ENCODE measurements at places on chromosomes 12 and 14.

DNA sequence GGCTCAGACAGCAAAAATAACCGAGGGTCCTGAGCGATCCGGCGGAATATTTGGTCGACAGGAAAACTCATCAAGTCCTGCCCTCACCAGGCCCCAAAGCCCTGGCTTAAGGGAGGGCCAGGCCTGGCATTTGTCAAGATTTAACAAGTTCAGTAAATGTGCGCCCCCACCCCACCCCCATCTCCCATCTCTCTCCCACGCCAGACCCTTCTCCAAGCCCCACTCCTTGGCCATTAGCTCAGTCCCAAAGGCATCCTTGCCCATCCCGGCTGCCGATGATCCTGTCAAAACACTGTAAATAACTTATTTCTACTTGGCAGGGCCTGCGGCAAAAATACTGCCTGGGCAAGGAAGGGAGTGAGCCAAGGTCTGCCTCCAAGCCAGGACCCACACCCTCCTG lies 52.8 kb downstream of the ITPK1 start:
- DNase-seq: no peak

- no peak for DNase-seq
These were observed 2.2 kb upstream of the CSAD start for GRCh38 chr12:53182903-53183302.

- DNase-seq: no peak
These were observed 6.0 kb upstream of the MEG3 start for GRCh38 chr14:100819829-100820475.

DNA sequence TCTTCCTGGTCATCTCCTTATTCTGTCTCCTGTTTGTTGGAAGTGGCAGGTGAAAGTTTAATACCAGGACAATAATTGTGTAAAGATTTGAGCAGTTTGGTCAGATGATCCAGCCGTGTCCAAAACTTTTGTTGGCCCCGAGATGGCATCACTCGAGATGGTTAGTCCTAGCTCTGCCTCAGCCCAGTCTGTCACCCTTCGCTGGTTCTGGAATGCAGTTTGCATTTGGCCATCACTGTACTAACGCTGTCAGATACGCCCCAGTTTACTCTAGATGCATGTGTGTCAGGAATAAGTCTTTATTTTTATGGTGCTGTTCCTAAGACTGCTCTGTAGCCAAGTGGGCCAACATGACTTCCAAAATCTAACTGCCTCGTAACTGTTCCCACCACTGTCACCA lies 79.6 kb downstream of the MOK start:
- no peak for DNase-seq

DNA sequence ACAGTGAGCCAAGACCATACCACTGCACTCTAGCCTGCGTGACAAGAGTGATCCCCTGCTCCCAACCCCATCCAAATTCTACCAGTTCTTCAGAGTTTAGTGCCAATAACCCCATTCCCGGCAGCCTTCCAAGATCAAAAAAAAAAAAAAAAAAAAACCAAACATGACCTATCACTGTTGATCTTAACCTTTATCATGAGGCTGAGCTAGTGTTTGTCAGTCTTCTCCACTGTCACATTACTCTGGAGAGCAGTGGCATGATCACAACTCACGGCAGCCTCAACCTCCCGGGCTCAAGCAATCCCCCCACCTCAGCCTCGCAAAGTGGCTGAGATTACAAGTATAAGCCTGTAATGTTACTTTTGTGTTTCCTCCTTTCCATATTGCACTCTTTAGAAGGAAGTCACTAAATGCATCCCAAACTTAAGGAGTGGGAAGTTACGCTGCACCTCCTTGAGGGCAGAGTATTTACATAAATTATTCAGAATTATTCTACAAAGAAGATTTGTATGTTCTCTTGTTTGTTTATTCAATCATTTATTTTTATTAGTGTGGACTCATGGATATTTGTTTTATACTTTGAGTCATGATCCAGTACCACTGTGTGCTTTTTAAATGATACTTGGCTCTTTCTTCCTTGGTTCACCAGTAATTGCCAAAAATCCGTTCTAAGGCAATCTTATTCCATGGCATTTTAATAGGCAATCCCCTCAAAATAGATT lies 31.5 kb upstream of the FAM222A start:
- no peak for DNase-seq

DNA sequence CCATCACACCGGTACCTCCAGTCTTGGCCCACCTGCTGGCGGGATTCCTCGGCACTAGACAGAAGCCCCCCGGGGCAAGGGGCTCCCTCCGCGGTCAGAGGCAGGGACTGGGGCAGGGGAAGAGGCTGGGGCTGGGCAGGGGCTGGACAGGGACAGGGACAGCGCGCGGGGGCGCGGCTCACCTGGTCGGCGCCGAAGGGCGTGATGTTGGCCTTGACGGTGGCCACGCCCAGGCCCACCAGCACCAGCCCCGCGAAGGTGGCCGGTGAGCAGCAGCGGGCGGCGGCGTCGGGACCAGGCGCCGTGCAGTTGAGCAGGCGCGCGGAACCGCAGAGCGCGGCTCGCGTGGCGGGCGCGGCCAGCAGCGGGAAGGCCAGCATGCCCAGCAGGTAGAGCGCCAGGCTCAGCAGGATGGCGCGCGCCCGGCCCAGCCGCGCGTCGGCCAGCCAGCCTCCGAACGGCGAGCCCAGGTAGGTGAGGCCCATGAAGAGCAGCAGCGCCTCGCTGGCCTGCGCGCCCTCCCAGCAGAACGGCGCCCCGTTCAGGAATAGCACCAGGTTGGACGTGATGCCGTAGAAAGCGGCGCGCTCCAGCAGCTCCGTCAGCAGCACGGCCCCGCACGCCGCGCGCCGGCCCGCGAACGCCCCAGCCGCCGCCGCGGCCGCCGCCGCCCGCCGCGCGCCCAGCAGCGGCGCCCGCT lies 392 bp downstream of the SLC15A4 start:
- no peak for DNase-seq

GRCh38 chr14:105845725-105846309 lies 319.4 kb downstream of the TMEM121 start:
- DNase-seq: no peak

DNA sequence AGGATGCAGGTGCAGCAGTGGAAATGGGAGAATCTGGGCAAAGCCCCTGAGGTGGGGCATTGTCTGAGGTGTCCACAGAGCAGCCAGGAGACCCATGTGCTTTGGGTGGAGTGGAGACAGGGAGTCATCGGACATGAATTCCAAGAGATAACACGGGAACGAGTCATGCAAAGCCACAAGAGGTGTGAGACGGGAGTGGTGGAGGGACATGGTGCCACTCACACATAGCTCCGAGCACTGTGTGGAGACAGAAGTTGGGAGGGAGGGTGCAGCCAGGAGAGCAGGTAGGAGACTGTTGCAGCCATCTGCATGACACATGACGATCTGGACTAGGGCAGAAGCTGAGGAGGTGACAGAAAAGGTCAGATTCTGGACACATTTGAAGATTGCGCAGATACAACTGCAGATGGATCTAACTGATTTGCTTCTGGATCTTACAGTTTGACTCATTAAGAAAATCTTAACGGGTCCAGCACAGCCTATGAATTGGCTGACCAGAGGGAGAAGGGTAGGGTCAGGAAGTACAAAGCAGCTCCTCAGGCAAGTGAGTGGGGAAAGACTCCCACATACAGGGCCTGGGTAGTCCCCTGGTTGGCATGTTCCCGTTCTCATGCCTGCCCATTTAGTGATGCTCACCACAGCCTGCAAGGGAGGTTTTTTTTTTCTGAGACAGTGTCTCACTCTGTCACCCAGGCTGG lies 379.8 kb downstream of the FUT8 start:
- no peak for DNase-seq

- DNase-seq: no peak
These were observed 31.1 kb upstream of the CPM start for GRCh38 chr12:68963856-68964745.

GRCh38 chr12:95481072-95481471 lies 7.1 kb downstream of the METAP2 start:
- no peak for DNase-seq

GRCh38 chr14:77872983-77873382 lies 73.1 kb downstream of the ADCK1 start:
- DNase-seq: no peak

GRCh38 chr12:106114447-106115068 lies 24.2 kb downstream of the NUAK1 start:
- no peak for DNase-seq

- no peak for DNase-seq
These were observed 102.6 kb downstream of the RIN3 start for GRCh38 chr14:92616178-92616577.

GRCh38 chr12:4987076-4988046 lies 56.3 kb upstream of the KCNA5 start:
- no peak for DNase-seq

DNA sequence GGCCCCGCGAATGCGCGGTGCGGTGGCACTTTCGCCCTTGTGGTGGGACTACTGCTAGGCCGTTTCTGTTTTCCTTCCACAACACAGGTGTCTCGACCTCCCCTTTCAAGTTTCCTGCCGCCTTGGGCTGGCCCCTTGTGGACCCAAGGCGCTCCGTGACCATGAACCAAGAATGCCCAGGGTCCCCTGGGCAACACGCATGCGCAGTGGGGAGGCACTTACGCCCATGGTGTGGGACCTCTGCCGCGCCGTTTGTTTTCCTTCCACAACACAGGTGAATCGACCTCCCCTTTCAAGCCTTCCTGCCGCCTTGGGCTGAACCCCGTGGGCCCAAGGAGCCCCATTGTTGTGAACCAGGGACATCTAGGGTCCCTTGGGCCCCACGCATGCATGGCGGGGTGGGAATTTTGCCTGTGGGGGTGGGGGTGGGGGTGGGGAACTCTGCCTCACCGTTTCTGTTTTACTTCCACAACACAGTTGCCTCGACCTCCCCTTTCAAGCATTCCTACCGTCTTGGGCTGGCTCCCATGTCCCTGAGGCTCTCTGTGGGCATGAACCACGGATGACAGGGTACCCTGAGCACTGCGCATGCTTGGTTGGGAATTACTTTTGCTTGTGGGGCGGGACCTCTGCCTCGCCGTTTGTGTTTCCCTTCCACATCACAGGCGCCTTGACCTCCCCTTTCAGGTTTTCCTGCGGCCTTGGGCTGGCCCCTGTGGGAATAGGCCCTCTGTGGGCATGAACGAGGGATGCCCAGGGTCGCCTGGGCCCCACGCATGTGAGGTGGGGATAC lies 355.1 kb downstream of the ALG10 start:
- DNase-seq: no peak

DNA sequence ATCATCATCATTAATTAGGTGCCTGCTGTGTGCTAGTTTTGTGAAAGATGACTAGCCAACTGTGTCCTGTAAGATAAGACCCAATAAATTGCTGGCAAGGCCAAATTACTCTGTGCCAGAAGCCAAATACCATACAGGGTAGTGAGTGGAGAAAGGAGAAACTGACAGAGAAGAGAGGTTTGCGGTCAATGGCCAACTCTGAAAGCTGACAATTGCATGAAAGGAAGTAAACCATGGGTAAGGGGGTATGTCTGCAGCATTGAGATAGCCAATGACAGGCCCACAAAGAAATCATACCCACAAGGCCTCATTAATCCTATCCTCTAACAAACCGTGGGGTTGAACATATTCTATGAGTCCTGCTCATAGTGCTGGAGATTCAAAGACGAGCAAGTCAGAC lies 236.6 kb upstream of the CCDC196 start:
- no peak for DNase-seq

DNA sequence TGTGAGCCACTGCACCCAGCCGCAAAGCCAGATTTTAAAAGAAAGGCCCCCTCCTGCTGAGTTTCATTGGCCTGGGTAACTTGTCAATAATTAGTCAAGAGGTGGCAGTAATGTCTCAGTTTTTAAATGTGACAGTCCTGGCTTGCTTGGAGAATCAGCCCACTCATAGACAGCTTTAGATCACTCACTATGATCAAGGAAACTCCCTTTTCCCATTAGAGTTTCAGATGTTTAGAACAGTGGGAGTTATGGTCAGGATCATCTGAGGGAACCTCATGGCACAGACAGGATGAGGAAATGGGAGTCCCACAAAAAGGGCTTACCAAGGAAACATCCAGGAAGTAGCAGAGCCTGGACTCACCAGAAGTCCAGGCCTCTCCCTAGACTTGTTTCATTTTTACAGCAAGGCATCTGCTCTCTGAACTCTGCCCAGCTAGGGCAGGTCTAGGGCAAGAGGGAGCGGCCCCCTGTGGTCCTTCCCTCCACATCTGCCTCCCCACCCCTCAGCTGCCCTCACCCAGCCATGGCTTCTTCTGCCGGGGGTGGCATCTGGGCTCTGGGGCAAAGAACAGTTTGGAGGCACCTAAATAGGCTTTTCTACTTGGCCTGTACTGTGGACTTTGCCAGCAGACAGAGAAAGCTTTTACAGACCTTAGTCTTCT lies 11.2 kb downstream of the BCL2L14 start:
- DNase-seq: no peak

DNA sequence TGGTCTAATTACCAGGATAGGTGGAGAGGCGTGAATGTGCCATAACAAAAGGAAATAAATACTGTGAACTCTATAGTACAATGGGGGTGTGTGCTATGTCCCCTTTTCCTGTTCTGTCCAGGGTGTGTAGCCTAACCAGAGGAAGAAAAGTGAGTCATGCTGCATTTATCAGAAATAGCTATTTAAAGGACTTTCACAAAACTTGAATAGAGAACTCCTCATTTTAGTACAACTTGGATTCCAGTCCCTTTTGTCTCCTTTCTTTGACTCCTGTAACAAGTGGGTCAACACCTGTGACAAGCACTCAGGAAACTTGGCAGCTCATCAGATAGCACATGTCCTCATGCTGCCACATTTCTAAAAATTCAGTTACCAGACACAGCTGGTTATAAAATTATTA lies 123.4 kb downstream of the CCDC91 start:
- no peak for DNase-seq

- DNase-seq: no peak
These were observed 335.7 kb downstream of the BMP4 start for GRCh38 chr14:53620890-53621289.

DNA sequence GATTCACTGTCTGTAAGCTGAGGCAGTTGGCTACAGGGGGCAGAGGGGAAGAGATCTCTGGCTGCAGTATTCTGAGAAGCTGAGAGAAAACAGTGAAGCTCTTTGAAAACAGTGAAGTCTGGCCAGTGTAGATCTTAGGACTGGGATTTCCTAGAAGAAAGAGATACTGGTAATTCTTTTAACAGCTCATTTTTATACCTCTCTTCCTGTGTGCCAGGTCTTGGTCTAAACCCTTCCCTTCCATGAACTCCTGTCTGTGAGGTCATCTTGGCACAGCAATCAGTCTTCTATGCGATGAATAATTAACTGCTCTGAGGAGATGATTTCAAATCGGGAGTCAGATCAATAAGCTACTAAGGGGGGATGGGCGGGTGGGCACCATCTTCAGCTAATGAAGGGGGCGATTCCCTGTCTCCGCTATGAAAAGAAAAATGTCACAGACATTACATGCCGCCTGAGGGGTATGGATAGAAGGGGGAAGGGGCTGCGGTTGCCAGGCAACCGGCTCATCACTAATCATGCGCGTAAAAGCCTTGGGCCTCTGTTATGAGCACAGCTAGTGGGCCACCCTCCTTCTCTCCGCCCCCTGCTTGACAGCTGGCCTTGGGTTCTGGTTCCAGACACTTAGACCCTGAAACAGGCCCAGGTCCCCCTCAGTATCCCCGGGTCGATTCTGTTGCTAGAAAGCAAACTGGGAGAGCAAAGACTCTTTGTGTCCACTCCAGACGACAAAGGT lies 75.3 kb upstream of the CEP83 start:
- DNase-seq: no peak

GRCh38 chr14:86797075-86797351 lies 1196.0 kb downstream of the GALC start:
- DNase-seq: no peak

- no peak for DNase-seq
These were observed 104.2 kb downstream of the ADGRD1 start for GRCh38 chr12:131057722-131058515.
